Stomach (tissue), 19 donors: ENCODE measurements at places on chromosomes 11 and 22. TPM values are rescaled to one million over a fixed set of nuclear protein-coding genes. Genes with fewer than 3 reads are reported as not detected.

Gene TMEM45B
- 80.6 TPM for total RNA-seq

Gene SCGB2A2
- total RNA-seq, result not detected

Gene UBQLNL
- 0.92 TPM for total RNA-seq

Gene APOL3
- total RNA-seq, result 15.6 TPM

- H3K4me3 ChIP-seq, result no peak overlapping the region
- peaks cover 8% of the 10 kb centered on the region for H3K4me1 ChIP-seq
- no peak for DNase-seq
- no peak overlapping the region for H3K27ac ChIP-seq
- H3K36me3 ChIP-seq, result peaks cover 78% of the 10 kb centered on the region
Observed at GRCh38 chr11:118396097-118396501, 5.3 kb upstream of the ATP5MG start.

GRCh38 chr11:9943386-9944110 lies 279.7 kb downstream of the SWAP70 start:
- H3K27ac ChIP-seq, result no peak overlapping the region
- no peaks in the 10 kb centered on the region for H3K4me1 ChIP-seq
- H3K27me3 ChIP-seq, result no peaks in the 10 kb centered on the region
- DNase-seq, result no peak
- H3K36me3 ChIP-seq, result no peaks in the 10 kb centered on the region

DNA sequence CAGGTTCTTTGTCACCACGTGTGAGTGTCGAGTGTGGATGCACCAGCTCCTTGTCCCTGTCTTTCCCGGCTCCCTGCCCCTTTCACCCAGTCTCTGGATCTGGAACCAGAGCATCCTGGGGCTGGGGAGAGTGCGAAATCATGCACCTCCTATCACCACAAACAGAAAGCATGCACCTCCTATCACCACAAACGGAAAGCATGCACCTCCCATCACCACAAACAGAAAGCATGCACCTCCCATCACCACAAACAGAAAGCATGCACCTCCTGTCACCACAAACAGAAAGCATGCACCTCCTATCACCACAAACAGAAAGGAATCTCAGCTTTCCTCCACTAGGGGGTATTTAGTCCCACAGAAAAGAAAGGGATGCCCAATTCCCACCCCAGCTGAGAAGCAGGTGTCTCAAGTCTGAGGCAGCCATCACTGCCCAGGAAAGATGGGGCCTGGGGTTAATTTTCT lies 5.9 kb upstream of the GLB1L3 start:
- peaks cover 1% of the 10 kb centered on the region for H3K36me3 ChIP-seq
- no peak overlapping the region for H3K27ac ChIP-seq
- DNase-seq, result no peak
- H3K4me1 ChIP-seq, result peaks cover 9% of the 10 kb centered on the region
- no peaks in the 10 kb centered on the region for H3K27me3 ChIP-seq

- H3K36me3 ChIP-seq, result no peaks in the 10 kb centered on the region
- peak; percentile 69 for DNase-seq
- peaks cover 72% of the 10 kb centered on the region for H3K4me1 ChIP-seq
- H3K27me3 ChIP-seq, result no peaks in the 10 kb centered on the region
- H3K4me3 ChIP-seq, result peak within 1 kb of the TSS; percentile 30
Observed at GRCh38 chr11:2301631-2302305, at the start of the genes C11orf21 and TSPAN32. C11orf21 (minus strand) TSS chr11:2301918; CDS start chr11:2301808, 110 bp downstream. TSPAN32 (plus strand) TSS chr11:2302013; CDS start chr11:2302150, 137 bp downstream.

- H3K4me3 ChIP-seq, result no peak overlapping the region
- no peaks in the 10 kb centered on the region for H3K4me1 ChIP-seq
- H3K36me3 ChIP-seq, result no peaks in the 10 kb centered on the region
- peak; percentile 88 for DNase-seq
- no peak overlapping the region for H3K27ac ChIP-seq
Observed at GRCh38 chr22:32265882-32266767, 11.0 kb upstream of the SLC5A4 start.

DNA sequence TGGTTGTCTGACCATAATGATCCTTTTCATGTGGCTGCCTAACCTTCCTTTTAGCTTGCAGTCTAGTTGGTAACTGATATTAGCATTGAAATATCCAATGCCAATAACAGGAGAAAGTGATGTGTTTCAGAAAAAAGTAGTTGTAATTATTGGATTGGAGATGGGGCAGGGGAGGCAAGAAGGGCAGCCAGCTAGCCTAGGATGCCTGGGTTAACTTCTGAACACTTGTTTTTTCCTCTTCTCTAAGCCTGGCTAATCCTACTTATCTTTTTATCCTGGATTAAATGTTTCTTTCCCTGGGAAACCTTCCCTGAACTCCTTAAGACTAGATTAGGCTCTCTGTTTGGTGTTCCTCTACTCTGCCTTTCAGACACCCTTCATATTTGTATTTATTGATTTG lies 380.2 kb downstream of the TMEM135 start:
- no peak for DNase-seq
- no peaks in the 10 kb centered on the region for H3K36me3 ChIP-seq
- no peak overlapping the region for H3K27ac ChIP-seq
- H3K4me3 ChIP-seq, result no peak overlapping the region

GRCh38 chr11:116339306-116340098 lies 433.3 kb downstream of the BUD13 start:
- peak; percentile 12 for DNase-seq
- H3K27me3 ChIP-seq, result peaks cover 28% of the 10 kb centered on the region
- H3K27ac ChIP-seq, result no peak overlapping the region
- no peak overlapping the region for H3K4me3 ChIP-seq
- no peaks in the 10 kb centered on the region for H3K36me3 ChIP-seq
- no peaks in the 10 kb centered on the region for H3K4me1 ChIP-seq

DNA sequence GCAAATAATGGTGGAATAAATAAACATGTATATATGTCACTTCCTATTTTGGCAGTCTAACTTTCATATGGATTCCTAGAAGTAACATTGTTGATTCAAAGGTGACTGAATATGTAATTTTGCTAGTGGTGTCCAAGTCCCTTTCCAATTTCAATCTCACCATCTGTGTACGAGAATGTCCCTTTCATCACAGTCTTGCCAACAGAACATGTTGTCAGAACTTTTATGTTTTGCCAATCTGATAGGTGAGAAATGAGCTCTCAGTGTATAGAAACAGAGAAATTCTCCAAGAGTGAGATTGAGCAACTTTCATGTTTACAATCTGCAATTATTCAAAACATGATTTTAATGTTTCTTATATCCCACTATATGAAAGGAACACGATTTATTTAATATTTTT lies 167.5 kb downstream of the CNTN5 start:
- H3K27ac ChIP-seq, result no peak overlapping the region
- no peak overlapping the region for H3K4me3 ChIP-seq
- DNase-seq, result no peak
- H3K27me3 ChIP-seq, result no peaks in the 10 kb centered on the region

DNA sequence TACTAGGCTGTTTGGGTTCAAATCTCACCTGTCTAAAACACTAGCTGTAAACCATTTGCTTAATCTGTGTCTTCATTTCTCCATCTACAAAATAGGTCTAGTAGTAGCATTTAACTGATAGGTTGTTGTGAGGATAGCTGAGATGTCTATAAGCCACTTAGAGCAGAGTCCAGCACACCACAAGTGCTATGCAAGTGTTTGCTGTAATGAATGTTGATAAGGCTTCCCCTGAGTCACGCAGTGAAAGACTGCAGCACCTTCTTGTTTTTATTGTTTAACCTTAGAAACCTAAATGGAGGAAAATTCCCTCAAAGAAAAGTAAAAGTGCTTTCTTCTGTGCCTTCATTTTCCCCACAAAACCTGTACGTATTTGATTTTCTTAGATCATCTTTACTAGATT lies 23.1 kb upstream of the LDHA start:
- peaks cover 3% of the 10 kb centered on the region for H3K36me3 ChIP-seq
- no peaks in the 10 kb centered on the region for H3K4me1 ChIP-seq
- H3K27ac ChIP-seq, result no peak overlapping the region
- H3K27me3 ChIP-seq, result no peaks in the 10 kb centered on the region
- H3K4me3 ChIP-seq, result no peak overlapping the region
- DNase-seq, result peak; percentile 47

- no peaks in the 10 kb centered on the region for H3K4me1 ChIP-seq
- no peaks in the 10 kb centered on the region for H3K36me3 ChIP-seq
- no peak for DNase-seq
- no peak overlapping the region for H3K4me3 ChIP-seq
- no peaks in the 10 kb centered on the region for H3K27me3 ChIP-seq
Observed at GRCh38 chr11:23497040-23497439, 636.8 kb upstream of the CCDC179 start.

DNA sequence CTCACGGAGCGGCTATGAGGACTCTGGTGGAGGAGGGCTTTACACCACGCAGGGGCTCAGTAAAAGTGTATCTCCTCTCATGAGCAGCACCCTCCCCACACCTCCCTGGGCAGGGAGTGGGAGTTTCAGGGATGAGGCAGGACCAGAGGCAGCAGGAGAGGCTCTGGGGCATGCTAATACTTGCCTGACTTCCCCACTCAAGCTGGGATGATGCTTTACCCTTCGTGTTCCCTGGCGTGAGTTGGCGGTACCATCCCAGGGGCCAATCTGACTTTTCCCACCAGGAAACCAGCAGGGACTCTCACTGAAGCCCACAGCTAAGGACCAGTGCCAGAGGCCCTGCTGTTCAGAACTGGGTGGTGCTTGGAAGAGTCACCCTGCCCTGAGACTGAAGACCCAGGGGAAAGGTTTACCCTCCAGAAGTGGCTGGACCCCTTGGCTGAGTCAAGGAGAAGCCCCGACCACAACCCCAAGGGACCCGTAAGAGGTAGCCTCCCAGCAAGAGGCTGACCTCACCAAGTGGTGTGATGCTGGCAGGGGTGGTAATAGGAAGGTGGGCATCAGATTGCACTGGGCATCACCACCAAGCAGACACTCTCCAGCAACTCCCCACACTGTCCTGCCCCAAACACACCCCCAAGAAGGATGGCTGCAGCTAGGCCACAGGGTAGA lies 65.6 kb downstream of the THAP12 start:
- no peak for DNase-seq
- H3K4me1 ChIP-seq, result no peaks in the 10 kb centered on the region
- H3K36me3 ChIP-seq, result no peaks in the 10 kb centered on the region
- H3K27ac ChIP-seq, result no peak overlapping the region
- no peak overlapping the region for H3K4me3 ChIP-seq
- peaks cover 19% of the 10 kb centered on the region for H3K27me3 ChIP-seq

DNA sequence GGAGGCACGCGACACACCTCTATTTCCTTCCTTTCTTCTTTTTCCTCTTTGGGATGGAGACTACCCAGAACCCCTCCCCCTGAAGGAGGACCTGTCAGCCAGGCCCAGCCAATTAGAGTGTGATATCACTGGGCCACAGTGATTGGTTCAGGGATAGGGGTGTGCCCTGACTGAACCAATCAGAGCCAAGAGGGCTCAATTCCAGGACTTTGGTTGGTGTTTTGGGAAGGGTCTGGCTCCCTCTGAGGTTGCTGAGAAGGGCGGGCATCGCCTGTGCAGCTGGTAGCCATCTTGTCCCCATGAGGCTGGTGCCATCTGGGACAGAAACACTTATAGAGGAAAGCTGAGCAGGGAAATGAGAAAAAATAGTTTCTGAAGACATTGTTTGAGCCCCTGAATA lies 71.4 kb downstream of the CHST1 start:
- no peaks in the 10 kb centered on the region for H3K27me3 ChIP-seq
- H3K4me3 ChIP-seq, result no peak overlapping the region
- no peaks in the 10 kb centered on the region for H3K36me3 ChIP-seq

- H3K4me1 ChIP-seq, result peaks cover 67% of the 10 kb centered on the region
- H3K27ac ChIP-seq, result no peak overlapping the region
- peak; percentile 71 for DNase-seq
- peaks cover 25% of the 10 kb centered on the region for H3K27me3 ChIP-seq
Observed at GRCh38 chr11:124867700-124868099, 2.5 kb downstream of the ROBO3 start.

- H3K27me3 ChIP-seq, result no peaks in the 10 kb centered on the region
- H3K27ac ChIP-seq, result no peak overlapping the region
- DNase-seq, result no peak
- H3K4me3 ChIP-seq, result no peak overlapping the region
Observed at GRCh38 chr11:123371506-123372297, 58.4 kb upstream of the GRAMD1B start.
